Activated CD8-positive, alpha-beta memory T cell treated with anti-CD3 and anti-CD28 coated beads for 1 hour (primary cell): ENCODE measurements at places on chromosomes 7 and 10.

DNA sequence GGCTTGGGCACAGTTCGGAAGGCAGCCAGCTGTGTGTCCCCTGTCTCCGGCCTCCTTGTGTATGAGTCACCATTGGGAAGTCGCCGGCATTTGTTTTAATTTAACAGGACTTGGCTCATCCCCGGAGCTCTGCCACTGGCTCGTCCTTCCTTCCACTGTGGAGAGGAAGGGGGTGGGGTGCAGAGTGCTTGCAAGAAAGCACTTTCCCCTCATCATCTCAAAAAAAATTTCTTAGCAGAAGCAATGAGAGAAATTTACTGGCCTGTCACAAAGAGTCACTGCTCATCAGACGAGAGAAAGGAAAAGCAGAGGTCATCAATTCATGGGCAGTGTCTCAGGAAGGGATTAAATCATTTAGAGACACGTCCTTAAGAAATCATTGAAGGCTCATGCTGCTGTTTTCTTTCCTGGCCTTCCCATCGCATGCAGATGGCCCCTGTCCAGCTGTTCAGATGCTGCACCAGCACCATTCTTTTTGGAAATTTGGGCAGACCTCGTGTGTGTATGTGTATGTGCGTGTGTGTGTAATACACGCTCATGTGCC lies 93.3 kb downstream of the BMS1 start:
- no peak for DNase-seq

GRCh38 chr7:16098585-16099179 lies 322.7 kb downstream of the CRPPA start:
- no peak for DNase-seq

DNA sequence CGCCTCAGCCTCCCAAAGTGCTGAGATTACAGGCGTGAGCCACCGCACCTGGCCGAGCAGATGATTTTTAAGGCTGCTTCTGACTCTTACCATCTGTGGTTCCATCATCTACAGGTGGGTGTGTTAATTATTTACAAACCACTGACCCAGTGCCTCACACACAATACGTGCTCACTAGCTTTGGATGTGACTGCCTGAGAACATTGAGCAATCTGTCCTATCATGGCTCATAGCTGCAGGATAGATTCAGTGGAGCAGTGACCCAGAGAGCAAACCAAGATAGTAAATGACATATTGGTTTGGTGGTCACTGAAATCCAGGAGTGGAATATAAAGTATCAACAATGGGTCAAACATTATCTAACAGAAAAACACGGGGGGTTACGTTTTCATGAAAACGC lies 24.1 kb downstream of the GPAM start:
- no peak for DNase-seq

GRCh38 chr7:30474893-30475292 lies 3.7 kb downstream of the NOD1 start:
- no peak for DNase-seq
